Left ventricle myocardium inferior (tissue), 1 donor: ENCODE measurements at places on chromosomes 1 and 21. TPM values are rescaled to one million over a fixed set of nuclear protein-coding genes. Genes with fewer than 3 reads are reported as not detected.

DNA sequence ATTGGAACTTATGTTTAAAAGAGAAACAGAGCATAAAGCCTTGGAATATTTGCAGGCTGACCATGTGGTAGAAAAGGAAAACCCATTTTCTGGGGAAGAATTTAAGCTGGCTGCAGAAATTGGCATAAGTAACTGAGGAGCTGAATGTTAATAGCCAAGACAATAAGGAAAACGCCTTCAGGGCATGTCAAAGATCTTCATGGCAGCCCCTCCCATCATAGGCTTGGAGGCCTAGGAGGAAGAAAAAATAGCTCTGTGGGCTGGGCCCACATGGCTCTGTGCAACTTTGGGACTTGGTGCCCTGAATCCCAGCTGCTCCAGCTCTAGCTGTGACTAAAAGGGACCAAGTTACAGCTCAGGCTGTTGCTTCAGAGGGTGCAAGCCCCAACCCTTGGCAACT lies 51.5 kb downstream of the CTH start:
- no peak for DNase-seq

- no peak for DNase-seq
Measured at GRCh38 chr21:46357335-46357604, 33.3 kb downstream of the PCNT start.

GRCh38 chr1:172895050-172895460 lies 155.7 kb downstream of the TNFSF18 start:
- DNase-seq: no peak

DNA sequence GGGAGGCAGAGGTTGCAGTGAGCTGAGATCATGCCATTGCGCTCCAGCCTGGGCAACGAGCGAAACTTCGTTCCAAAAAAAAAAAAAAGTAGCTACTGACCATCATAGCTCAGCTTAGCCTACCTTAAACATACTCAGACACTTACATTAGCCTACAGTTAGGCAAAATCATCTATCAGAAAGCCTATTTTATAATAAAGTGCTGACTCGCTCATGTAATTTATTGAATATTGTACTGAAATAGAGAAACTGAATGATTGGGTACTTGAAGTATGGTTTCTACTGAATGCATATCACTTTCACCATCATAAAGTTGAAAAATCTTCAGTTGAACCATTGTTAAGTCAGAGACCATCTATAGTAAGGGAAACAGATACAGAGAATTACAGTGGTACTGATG lies 93.9 kb upstream of the BMP8A start:
- DNase-seq: no peak

GRCh38 chr1:231392389-231393131 lies 29.5 kb downstream of the EGLN1 start:
- DNase-seq: no peak

DNA sequence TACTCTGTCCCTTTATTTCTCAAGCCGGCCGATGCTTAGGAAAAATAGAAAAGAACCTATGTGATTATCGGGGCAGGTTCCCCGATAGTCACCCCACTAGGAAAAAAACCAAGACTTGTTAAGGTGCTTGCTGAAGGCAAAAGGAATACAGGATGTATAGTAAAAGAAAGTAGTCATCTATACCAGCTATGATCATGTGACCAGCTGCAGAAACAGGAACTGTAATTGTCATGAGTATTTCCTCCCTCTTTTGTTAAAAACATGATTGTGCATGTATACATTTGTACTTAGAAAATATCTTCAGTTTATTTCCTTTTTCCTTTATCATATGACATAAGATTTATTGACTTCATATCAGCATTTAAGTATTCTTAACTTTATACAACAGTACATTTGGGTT lies 30.5 kb downstream of the PIGK start:
- no peak for DNase-seq

GRCh38 chr21:36693489-36694030 lies 5.4 kb upstream of the SIM2 start:
- no peak for DNase-seq

- no peak for DNase-seq
Measured at GRCh38 chr21:34796518-34797200, 127.9 kb downstream of the CLIC6 start.

- no peak for DNase-seq
Measured at GRCh38 chr21:32046191-32046590, 173.4 kb downstream of the HUNK start.

DNA sequence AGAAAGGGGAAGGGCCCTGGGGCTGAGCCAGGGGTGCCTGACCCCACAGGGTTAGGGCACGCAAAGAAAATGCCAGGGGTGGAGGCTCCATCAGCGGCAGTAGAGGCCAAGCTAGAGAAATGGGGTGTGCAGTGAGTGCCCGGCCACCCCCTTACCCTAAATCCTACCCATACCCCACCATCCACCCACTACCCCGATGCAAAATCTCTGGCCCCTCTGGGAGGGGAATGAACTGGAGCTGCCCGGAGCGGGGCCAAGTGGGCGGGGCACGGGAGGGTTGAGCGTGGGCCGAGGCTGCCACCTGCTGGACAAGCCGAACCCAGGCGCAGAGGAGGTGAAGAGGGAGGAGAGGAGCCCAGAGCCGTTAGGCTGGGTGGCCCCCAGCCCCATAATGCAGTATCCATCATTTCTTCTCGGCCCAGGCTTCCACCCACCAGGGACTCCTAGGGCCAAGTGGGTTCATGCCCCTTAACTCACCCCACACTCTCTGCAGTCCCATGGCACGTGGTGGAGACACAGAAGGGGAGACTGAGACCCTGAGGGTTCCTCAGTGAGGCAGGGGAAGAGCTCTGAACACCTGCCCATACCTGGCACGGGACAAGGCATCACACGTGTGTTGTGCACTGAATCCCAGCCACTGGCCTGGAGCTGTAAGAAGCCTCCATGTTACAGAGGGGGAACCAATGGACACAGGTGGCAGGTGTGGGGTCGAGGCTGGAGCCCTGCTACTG lies 1.4 kb upstream of the C1QC start:
- peak; percentile 86 for DNase-seq

- DNase-seq: no peak
Measured at GRCh38 chr21:16570856-16571255, 841.1 kb downstream of the USP25 start.

GRCh38 chr1:203898458-203899352 lies 37.3 kb downstream of the SNRPE start:
- DNase-seq: no peak

DNA sequence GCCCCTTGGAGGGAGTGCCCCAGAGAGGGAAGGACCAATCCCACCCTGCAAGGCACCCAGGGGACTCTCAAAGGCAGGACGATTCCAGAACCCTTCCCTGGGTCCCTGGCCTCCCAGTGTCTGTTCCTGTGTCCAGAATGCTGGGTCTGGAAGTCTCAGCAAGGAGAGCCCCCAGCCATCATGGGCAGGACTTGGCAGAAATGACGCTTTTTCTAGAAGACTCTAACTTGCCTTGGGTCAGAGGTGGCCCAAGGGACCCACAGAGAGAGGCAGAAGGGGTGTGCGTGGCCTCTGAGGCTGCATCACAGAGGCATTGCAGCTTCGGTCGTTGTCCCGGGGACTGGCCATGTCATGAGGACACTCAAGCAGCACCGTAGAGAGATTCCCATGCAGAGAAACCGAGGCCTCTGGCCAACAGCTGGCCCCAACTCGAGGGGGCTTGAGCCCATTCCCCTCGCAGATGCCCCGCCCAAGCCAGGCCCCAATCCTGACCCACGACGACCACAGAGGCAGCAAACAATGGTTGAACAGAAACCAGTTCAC lies 57.8 kb downstream of the WNT9A start:
- no peak for DNase-seq

DNA sequence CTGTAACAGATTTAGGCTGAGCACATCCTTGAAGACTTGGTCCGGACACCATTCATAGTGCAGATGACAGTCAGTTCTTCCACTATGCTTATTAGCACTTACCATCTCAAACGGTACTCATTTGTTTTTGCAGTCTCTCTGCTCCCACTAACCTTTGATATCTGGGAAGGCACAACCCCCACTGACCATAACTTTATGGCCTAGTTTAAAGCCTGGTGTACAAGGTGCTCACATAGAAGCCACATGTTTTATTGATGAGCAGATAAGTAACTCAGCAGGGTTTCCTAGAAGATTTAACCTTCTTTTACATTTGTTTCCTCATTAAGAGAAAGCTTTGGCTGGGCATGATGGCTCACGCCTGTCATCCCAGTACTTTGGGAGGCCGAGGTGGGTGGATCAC lies 119.3 kb upstream of the MAGI3 start:
- DNase-seq: no peak

GRCh38 chr1:217364220-217364619 lies 266.7 kb downstream of the GPATCH2 start:
- no peak for DNase-seq

DNA sequence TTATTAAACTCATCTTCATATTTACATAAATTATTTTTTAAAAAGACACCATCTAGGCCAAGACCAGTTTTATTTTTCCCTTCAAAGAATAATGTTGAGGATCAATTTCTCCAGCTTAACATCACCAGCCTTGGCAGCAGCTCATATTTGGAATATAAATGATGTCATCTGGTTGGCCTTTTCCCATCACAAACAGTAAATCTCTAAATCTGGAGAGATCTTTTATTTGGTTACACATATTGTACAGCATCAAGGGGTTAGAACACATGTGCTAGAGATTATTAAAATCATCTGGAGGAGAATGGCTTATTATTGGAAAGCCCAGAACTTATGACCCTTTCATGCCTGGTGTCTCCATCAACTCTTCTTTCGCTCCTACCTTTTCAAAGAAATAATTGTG lies 508.8 kb downstream of the PLPP3 start:
- no peak for DNase-seq

The SPRR3 gene
- total RNA-seq: not detected

The TCHHL1 gene
- not detected for total RNA-seq

The CNIH3 gene
- total RNA-seq: 1.1 TPM

The APP gene
- total RNA-seq: 332 TPM

The BOLA1 gene
- 19.4 TPM for total RNA-seq

The NKAIN1 gene
- total RNA-seq: 0.19 TPM

The NBPF12 gene
- total RNA-seq: 2.5 TPM

The ARID1A gene
- total RNA-seq: 31.7 TPM

The DCST1 gene
- total RNA-seq: not detected
